Posterior vena cava (tissue), 2 donors: ENCODE measurements at places on chromosomes 11 and 22.
A peak's percentile ranks its signal among the peaks of the same experiment; 100 is the strongest.

DNA sequence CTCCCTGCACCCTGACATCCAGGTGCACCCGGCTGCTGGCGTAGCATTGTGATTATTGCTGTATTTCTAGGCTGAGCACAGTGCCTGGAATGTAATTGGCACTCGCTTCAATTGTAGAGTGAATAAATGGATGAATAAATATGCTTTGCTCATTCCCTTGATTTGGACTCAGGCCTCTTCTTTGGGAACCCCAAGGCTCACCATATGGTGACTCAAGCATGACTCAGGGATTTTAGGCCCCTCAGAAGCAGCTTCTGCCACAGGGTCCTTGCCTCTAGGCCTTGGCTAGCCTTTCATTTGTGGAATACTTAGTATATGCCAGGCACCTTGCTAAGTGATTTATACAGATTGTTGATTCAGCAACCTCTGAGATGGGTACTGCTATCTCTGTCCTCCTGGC, 78.9 kb downstream of the GRIK4 start:
- DNase-seq, result peak; percentile 29

- no peak for DNase-seq
Measured at GRCh38 chr11:32034149-32034548, 56.7 kb upstream of the RCN1 start.

- no peak for DNase-seq
Measured at GRCh38 chr22:29704528-29705285, 15.1 kb upstream of the CABP7 start.

DNA sequence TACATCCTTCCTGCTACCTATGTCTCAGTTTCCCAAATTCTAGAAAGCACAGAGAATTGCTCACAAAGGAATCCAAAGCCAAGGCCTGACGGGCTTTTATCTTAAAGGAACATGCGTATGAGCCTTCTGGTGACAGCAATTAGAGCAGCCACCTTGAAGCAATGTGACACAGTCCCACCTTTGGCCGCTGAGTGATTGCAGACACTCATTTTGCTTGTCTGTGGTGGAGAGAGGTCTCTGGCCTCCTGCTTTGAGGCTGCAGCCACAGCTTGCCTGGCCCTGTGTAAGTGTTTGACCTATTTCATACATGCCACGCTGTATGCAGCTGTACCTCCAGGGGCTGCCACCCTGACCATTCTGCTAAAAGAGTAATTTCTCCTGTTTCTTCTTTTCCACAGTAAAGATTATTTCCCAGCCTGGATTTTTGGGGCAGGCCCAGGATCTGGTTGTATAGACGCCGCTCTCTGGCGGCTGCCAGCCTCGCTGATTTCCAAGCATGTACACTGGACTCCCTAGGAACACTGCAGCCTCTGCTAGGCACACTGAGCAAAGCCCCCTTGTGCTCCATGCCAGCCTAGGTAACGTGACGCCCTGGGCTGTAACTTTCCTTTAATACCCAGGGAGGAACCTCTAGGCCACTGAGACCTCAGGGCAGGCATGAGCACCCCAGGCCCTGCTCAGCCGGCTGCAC, 1.1 kb upstream of the TMA7B start:
- no peak for DNase-seq

DNA sequence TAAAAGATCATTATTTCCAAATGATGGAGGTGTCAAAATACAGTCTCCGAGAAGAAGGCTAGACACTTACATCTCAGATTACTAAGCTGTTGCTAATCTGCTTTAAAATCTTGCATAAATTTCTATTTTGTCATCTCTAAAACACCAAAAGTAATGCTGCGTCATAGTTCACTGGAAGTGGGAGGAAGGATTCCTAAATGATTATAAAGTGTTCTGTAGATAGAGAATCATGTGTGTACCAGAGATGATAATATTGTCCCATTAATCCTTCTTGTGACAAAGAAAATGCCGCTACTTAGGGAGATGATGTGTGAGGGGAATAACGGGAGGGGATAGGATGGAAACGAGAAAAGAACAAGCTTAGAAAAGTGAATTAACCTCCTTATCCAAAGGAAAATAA, 268.6 kb downstream of the JRKL start:
- DNase-seq, result no peak

GRCh38 chr11:63896071-63896470, 20.9 kb downstream of the RCOR2 start:
- DNase-seq, result no peak
